CD4-positive, alpha-beta memory T cell (primary cell): ENCODE measurements at places on chromosomes 6 and 20. TPM values are rescaled to one million over a fixed set of nuclear protein-coding genes. Genes with fewer than 3 reads are reported as not detected.

- H3K4me1 ChIP-seq = no peaks in the 10 kb centered on the region
- H3K4me3 ChIP-seq = no peak overlapping the region
- no peaks in the 10 kb centered on the region for H3K27me3 ChIP-seq
- DNase-seq = no peak
- no peaks in the 10 kb centered on the region for H3K36me3 ChIP-seq
Observed at GRCh38 chr20:42958367-42959069, 231.2 kb downstream of the PTPRT start.

Gene TREM2
- total RNA-seq = 4.0 TPM

- no peaks in the 10 kb centered on the region for H3K27me3 ChIP-seq
- no peaks in the 10 kb centered on the region for H3K4me1 ChIP-seq
- no peaks in the 10 kb centered on the region for H3K36me3 ChIP-seq
- no peak overlapping the region for H3K4me3 ChIP-seq
Observed at GRCh38 chr6:77072694-77073409, 390.4 kb downstream of the HTR1B start.

- no peaks in the 10 kb centered on the region for H3K4me1 ChIP-seq
- no peak overlapping the region for H3K27ac ChIP-seq
- DNase-seq = no peak
- H3K27me3 ChIP-seq = no peaks in the 10 kb centered on the region
- H3K4me3 ChIP-seq = no peak overlapping the region
Observed at GRCh38 chr6:43963877-43964658, 163.2 kb downstream of the MRPL14 start.

DNA sequence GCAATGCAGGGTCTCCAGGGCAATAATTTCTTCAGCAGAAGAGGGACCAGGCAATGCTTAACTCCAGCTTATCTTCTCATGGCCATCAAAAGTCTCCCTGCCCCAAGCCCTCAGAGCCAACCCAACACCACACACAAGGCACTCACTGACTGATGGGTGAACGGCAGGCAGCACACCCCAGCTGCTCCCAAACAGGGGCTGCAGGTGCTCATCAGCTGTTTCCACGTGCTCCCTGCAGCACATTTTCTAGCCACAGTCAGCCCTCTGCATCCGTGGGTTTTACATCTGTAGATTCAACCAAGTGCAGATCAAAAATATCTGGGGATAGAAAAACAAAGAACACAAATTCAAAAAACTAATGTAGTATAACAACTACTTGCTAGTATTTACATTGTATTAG is 4.0 kb upstream of the GABRR1 start:
- H3K4me3 ChIP-seq = no peak overlapping the region
- no peak overlapping the region for H3K27ac ChIP-seq
- H3K36me3 ChIP-seq = no peaks in the 10 kb centered on the region

- no peak overlapping the region for H3K27ac ChIP-seq
- H3K4me1 ChIP-seq = no peaks in the 10 kb centered on the region
- no peak for DNase-seq
- no peaks in the 10 kb centered on the region for H3K27me3 ChIP-seq
Observed at GRCh38 chr6:6466967-6467761, 121.4 kb upstream of the LY86 start.

DNA sequence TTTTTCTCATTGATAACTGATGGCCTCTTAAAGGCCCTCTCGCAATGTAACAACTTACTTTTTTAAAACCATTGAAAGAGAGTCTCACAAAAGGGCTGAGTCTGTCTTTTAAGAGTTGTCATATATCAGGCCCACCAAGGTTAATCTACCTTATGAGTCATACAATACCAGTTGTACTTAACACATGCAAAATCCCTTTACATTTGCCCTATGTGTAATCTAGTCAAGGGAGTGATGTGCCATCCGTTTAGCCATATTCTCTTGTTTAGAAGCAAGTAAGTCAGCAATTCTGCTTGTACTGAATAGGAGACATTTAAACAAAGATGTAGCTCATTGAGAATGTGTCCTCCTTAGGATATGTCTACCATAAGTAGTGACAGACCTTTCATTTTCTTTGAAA is 143.7 kb downstream of the TENT5A start:
- H3K27ac ChIP-seq = no peak overlapping the region
- H3K36me3 ChIP-seq = no peaks in the 10 kb centered on the region
- H3K27me3 ChIP-seq = no peaks in the 10 kb centered on the region
- no peak overlapping the region for H3K4me3 ChIP-seq
- H3K4me1 ChIP-seq = no peaks in the 10 kb centered on the region

GRCh38 chr6:52610745-52611355 is 34.0 kb upstream of the TRAM2 start:
- no peaks in the 10 kb centered on the region for H3K27me3 ChIP-seq
- DNase-seq = no peak
- no peak overlapping the region for H3K4me3 ChIP-seq

DNA sequence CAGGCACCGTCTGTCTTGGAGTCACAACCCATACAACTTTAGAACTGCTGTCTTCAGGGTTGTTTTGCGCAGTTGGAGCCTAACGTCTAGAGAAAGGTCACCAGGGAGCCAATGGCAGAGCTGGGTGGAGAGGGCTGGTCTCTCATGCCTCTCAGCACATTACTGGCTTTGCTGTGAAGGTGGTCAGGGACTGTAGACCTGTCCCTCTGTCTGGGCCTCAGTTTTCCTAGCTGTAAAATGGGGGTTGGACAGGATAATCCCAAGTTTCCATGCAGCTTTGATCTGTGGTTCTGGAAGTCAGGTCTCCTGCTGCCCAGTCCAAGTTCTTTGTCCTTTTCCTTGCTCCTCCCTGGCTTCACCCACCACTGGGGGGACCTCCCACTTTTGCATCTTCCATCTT is 52.2 kb upstream of the EPB41L1 start:
- DNase-seq = no peak
- H3K27ac ChIP-seq = no peak overlapping the region
- no peaks in the 10 kb centered on the region for H3K4me1 ChIP-seq
- H3K36me3 ChIP-seq = no peaks in the 10 kb centered on the region

DNA sequence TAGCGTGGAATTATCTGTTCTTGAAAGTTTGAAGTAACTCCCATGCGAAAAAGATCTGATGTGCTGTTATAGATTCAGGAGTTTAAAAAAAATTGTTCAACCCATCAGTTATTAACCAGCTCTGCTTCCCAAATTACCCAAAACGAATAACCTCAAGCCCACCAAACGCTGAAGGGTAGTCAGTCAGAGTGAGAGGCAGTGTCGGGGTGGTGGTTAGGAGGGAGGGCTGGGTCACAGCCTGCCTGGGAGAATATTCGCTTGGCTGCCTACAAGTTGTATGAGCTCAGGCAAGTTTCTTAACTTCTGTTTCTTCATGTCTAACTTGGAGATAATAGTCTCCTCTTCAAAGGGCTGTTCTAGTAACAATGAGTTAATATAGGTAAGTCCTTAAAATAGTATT is 114.6 kb downstream of the JPH2 start:
- H3K4me3 ChIP-seq = no peak overlapping the region
- H3K27ac ChIP-seq = no peak overlapping the region
- DNase-seq = no peak
- peaks cover 62% of the 10 kb centered on the region for H3K4me1 ChIP-seq
- H3K36me3 ChIP-seq = no peaks in the 10 kb centered on the region

GRCh38 chr20:8155229-8155628 is 23.2 kb downstream of the PLCB1 start:
- no peak for DNase-seq
- no peaks in the 10 kb centered on the region for H3K36me3 ChIP-seq
- no peak overlapping the region for H3K4me3 ChIP-seq
- no peak overlapping the region for H3K27ac ChIP-seq
- peaks cover 70% of the 10 kb centered on the region for H3K4me1 ChIP-seq
- no peaks in the 10 kb centered on the region for H3K27me3 ChIP-seq

Gene IER3
- 11.3 TPM for total RNA-seq

Gene POU3F2
- not detected for total RNA-seq

Gene ADAT2
- total RNA-seq = 10.5 TPM

Gene DPPA5
- total RNA-seq = not detected

Gene RRAGD
- 5.9 TPM for total RNA-seq

DNA sequence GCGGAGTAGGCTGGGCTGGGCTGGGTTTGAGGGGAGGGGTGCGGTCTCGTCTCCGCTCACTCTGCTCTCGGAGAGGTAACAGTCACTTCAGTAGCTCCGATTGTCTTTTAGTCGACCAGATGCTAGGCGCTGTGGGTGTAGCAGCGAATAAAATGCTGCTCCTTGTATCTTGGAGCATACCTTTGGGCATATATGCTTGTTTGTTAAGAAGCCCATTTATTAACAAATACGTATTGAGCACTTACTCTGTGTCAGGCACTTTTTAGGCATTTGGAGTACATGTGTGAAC is 545 bp downstream of the ACTR5 start:
- H3K4me1 ChIP-seq = peaks cover 21% of the 10 kb centered on the region
- H3K4me3 ChIP-seq = peak overlapping the region; percentile 92
- no peak for DNase-seq
- H3K27ac ChIP-seq = peak overlapping the region; percentile 88
- peaks cover 12% of the 10 kb centered on the region for H3K36me3 ChIP-seq

DNA sequence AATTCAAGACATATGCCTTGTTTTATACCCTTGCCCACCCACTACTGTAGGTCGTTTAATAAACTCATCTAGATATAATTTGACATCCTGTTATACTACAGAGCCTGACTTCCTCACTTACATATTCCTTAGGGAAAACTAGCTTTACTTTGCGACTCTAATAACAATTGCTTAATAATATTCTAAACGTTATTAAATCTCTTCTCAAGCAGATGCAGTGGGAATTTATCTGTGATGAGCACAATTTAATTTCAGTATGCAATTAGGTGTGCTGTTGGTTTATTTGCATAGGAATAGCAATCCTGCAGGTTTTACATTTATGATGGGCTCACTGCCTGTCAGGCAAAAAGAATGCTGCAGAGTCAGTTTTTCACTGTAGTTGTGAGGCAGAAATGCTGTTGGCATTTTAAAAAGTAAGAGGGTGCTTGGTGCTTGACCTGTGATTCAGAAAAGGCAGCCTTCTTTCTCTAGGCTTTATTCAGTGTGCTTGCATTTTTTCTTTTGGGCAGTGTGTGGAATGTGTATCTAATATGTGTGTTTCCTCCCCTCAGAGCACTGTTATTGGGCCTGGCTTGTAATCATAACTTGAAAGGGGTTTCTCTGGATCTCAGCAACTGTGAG is 152.3 kb upstream of the SCGN start:
- H3K36me3 ChIP-seq = no peaks in the 10 kb centered on the region
- H3K4me1 ChIP-seq = no peaks in the 10 kb centered on the region
- DNase-seq = no peak
- no peak overlapping the region for H3K4me3 ChIP-seq

- H3K27me3 ChIP-seq = no peaks in the 10 kb centered on the region
- H3K27ac ChIP-seq = no peak overlapping the region
- peak overlapping the region; percentile 47 for H3K4me3 ChIP-seq
- no peaks in the 10 kb centered on the region for H3K36me3 ChIP-seq
Observed at GRCh38 chr20:35617397-35618262, 2.0 kb downstream of the SPAG4 start.

- H3K4me1 ChIP-seq = no peaks in the 10 kb centered on the region
- no peaks in the 10 kb centered on the region for H3K36me3 ChIP-seq
- H3K4me3 ChIP-seq = no peak overlapping the region
- H3K27ac ChIP-seq = no peak overlapping the region
- DNase-seq = no peak
Observed at GRCh38 chr20:13913572-13913971, 76.8 kb downstream of the SEL1L2 start.

DNA sequence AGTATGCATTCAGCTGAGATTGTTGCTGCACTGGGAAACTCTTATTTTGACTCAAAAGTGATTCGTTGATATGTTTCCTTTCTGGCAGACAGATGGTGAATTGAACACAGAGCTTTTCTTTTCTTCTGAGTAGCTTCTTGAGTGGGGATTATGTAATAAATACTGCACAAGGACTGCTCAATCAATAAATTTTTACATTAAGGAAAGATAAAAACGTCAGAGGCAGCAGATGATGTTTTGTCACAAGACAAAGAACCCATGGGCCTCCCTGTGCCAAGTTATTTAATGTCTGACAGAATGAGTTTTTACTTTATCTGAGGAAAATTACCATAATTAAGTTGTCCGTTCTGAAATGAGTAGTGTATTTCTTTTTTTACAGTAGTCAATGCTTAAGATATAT is 460.3 kb downstream of the UTRN start:
- DNase-seq = no peak
- H3K27me3 ChIP-seq = no peaks in the 10 kb centered on the region
- no peak overlapping the region for H3K4me3 ChIP-seq
- no peaks in the 10 kb centered on the region for H3K4me1 ChIP-seq
- no peak overlapping the region for H3K27ac ChIP-seq

Gene RBM39
- total RNA-seq = 631 TPM

- H3K36me3 ChIP-seq = no peaks in the 10 kb centered on the region
- H3K27ac ChIP-seq = no peak overlapping the region
- no peak overlapping the region for H3K4me3 ChIP-seq
- no peaks in the 10 kb centered on the region for H3K27me3 ChIP-seq
- no peaks in the 10 kb centered on the region for H3K4me1 ChIP-seq
Observed at GRCh38 chr6:8237668-8238067, 135.3 kb upstream of the EEF1E1 start.

- DNase-seq = no peak
- H3K4me1 ChIP-seq = peaks cover 16% of the 10 kb centered on the region
- H3K27ac ChIP-seq = no peak overlapping the region
- H3K36me3 ChIP-seq = no peaks in the 10 kb centered on the region
- no peaks in the 10 kb centered on the region for H3K27me3 ChIP-seq
Observed at GRCh38 chr20:58690396-58691135, 2.0 kb upstream of the NPEPL1 start.

DNA sequence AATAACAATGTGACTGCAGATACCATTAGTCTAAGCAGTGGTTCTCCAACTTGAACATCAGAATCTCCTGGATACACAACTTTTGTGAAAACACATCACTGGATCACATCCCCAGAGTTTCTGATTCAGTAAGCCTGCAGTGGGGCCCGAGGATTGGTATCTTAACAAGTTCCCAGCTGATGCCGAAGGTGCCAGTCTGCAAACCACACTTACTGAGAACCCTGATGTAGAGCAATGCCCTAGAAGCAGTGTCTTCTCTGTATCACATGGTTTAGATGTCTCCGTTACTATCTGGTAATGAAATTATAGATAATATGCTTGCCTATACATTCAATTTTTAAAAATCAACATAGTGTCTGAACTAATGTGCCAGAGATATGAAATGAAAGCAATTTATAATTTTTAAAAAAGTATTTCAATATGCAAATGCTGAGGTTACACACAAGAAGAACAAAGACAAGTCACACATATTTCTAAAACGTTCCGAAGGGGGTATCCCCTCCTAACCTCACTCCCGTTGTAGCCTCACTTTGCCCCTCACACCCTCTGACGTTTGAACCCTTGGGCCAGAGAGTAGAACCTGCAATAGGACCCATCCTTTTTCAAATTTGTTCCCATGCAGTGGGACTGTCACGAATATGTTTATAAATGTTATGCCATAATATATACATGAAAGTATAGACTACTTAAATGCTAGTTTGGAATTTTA is 115.4 kb upstream of the SAMD5 start:
- H3K27me3 ChIP-seq = no peaks in the 10 kb centered on the region
- no peak for DNase-seq
- H3K36me3 ChIP-seq = no peaks in the 10 kb centered on the region
